ENCODE measurements at places on chromosomes 16 and 17.

GRCh38 chr17:5123343-5124124 is 7.7 kb downstream of the USP6 start:
- no peak for DNase-seq

DNA sequence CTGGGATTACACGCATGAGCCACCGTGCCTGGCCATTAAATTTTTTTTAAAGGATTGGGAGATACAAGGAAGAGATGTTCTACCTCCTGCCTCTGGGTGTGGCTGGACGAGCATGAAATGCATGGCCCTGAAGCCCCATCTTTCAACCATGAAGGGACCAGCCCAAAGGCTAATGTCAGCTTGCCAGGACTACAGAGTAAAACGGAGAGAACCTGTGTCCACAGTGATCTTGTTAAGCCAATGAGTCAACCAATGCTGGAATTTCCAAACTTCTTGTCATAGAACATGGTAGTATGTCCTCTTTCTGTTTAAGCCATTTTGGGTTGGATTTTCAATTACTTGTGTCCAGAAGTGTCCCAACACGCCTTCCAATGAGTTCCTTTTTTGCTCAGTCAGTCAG is 71.3 kb downstream of the RTN4RL1 start:
- DNase-seq, result no peak

- DNase-seq, result no peak
These were observed 162.6 kb downstream of the CA10 start for GRCh38 chr17:51995797-51996403.

GRCh38 chr17:27332047-27332393 is 38.1 kb downstream of the WSB1 start:
- DNase-seq, result no peak

- DNase-seq, result no peak
These were observed 95.3 kb upstream of the CRHR1 start for GRCh38 chr17:45688820-45689219.

GRCh38 chr17:29707212-29707571 is 84.5 kb upstream of the CORO6 start:
- DNase-seq, result no peak

- DNase-seq, result no peak
These were observed 23.0 kb downstream of the TEKT5 start for GRCh38 chr16:10671729-10672128.

DNA sequence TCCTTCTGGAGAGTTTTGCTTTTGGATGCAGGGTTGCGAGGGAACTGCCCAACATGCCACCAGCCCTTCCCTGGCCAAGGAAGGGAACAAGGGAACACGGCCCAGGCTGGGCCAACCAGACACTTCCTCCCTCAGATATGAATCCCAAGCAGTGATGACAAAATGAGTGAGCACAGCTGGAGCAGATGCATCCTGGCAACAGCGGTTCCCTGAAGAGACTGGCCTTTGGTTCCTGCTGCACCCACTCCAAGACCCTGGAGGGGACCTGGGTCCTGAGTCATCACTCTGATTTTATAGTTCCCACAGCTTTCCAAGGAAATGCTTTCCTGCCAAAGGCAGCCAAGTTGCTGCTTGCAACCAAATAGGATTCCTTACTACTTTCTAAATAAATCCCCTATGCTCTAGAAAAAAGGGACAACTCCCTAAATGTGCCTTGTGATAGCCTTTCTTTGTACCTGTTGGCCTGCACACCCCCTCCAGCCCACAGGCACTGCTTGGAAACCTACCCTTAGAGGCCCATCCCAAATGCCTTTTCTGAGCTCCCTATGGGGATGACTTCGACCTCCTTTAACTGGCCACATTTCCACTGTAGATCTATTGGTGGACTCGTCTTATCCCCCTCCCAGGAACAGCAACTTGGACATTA is 5.3 kb downstream of the ST3GAL2 start:
- DNase-seq, result peak; percentile 68

DNA sequence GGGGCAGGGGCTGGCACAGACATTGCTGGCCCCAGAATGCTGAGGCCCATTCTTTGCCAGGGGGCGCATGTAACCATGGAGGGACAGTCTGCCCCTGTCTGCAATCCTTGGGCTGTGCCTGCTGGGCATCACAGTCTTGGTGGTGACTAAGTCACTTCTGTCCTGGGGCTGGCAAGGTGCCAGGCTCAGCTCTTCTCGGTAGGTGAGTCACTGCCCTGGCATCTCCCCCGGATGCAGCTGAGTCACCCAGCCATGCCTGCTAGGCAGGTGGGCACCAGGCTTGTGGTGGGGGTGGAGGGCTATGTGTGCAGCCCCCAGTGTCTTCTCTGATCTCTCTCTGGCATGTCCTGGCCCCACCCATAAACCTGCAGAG is 5.6 kb downstream of the RARA start:
- DNase-seq, result peak; percentile 76

- no peak for DNase-seq
These were observed 261.9 kb upstream of the FOXF1 start for GRCh38 chr16:86248310-86248905.

DNA sequence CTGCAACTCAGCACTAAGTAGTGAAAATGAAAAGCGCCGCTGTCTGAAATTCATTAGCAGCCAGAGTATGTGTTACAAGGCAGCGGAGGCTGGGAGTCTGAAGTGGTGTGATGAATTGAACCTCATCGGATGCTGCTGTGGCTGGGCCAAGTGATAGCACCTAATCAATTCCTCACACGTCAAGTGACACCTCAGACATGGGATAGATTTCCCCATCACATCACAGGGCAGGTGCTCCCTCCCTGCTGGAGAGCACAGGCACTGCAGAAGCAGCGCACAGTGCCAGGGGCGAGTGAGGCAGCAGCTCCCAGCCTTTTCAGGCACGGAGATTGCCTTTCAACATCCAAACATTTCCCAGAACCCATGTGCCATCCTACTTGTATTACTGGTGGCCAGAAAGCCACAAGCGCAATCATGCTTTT is 32.2 kb downstream of the DRC3 start:
- DNase-seq, result no peak

DNA sequence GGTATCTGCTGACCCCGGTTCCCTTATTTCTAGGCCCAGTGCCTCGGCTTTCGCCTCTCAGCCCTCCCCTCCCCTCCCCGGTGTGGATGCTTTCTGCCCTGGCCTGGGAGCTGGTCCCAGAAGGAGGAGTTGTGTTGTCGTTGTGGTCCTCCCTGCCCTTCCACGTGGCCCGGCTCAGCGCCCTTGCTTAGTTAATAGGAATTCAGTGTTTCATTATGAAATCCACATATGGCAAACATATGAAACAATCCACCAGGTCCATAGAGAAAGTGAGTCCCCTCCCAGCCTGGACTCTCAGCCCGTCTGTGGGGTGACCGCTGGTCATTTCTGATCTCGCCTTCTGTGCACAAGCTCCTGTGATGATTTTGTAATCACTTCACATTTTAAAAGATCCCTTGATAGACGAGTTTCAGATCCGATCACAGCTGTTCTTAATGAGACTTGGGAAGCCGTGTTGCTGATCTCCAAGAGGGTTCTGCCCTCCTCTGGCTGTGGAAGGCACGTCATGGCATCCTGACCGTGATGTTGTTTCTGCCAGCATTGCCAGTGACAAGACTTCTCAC is 112.1 kb downstream of the BANP start:
- peak; percentile 74 for DNase-seq

- no peak for DNase-seq
These were observed 486.5 kb downstream of the CDH13 start for GRCh38 chr16:83113317-83113716.

GRCh38 chr16:12752159-12752558 is 51.5 kb downstream of the CPPED1 start:
- DNase-seq, result no peak

DNA sequence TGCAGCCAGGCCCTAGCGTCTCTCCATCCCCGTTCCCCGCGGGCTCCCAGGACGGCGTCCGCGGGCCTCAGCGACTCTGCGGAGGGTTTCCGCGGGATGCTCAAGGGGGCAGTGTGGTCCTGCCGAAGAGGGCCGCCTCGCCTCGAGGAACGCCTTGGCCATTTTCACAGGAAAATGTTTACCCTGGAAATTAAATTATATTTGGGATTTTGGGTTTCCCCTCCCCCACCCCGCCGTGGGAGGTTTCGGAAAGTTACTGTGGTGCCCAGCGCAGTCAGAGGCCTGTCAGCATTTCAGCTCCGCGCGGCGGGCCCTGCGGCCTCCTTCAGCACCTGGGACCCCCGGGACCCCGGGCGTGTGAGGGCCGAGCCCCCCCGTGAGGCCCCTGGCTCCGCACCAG is 94.5 kb downstream of the PCTP start:
- DNase-seq, result peak; percentile 80

DNA sequence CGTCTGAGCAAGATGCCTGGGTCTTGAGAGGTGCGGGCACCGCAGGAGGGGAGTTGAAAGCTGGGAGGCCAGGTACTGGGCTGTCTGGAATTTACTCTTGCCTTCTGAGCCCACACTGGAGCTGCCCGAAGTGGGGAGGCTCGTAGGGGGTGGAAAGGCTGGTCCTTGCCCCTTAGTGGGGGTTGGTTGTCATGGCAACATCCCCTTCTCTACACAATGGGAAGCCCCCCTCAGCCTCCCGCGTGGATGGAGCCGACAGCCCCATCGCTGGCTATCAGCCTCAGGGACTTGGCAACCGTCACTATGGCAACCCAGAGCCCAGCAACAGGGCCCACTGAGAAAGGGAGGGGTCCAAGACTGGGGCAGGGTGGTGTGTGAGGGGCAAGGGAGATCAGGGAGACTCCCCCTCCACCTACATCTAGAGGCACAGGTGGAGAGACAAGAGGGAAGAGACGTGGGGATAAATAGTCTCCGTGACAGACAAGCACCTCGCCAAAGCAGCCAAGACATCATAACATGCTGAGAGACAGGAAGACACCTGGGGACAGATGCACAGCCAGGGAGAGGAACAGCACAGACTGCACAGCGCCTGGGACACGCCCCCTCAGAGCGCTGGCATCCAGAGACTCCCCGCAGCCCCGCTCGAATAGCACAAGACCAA is 5.3 kb upstream of the DNAH2 start:
- DNase-seq, result no peak
